CD4-positive, alpha-beta T cell treated with Interleukin-17A for 1 hour (primary cell): ENCODE measurements at places on chromosomes 7 and 10.
A peak's percentile ranks its signal among the peaks of the same experiment; 100 is the strongest.

DNA sequence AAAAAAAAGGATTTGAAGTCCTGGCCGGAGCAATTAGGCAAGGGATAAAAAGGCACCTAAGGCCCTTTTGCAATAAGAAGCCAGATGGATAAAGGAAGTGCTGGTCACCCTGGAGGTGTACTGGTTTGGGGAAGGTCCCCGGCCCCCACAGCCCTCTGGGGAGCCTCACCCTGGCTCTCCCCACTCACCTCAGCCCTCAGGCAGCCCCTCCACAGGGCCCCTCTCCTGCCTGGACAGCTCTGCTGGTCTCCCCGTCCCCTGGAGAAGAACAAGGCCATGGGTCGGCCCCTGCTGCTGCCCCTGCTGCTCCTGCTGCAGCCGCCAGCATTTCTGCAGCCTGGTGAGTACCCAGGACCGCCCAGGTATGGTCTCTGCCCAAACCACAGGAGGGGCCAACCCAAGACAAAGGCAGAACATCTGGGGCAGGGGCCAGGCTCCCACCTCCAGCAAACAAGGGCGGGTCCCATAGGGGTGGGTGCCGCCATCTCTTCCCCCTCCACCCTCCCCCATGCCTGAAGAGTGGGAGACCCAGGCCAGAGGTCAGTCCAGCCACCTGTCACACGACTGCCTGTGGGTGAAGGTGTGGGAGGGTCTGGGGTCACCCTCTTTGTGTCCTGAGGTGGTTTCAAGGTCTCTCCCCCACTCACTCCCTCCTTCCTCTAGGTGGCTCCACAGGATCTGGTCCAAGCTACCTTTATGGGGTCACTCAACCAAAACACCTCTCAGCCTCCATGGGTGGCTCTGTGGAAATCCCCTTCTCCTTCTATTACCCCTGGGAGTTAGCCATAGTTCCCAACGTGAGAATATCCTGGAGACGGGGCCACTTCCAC, at the start of gene PILRB:
PILRB (plus strand) TSS at position 91 of the 830 bp plus-strand sequence; CDS start at position 277, 186 bp downstream.
- DNase-seq = no peak

DNA sequence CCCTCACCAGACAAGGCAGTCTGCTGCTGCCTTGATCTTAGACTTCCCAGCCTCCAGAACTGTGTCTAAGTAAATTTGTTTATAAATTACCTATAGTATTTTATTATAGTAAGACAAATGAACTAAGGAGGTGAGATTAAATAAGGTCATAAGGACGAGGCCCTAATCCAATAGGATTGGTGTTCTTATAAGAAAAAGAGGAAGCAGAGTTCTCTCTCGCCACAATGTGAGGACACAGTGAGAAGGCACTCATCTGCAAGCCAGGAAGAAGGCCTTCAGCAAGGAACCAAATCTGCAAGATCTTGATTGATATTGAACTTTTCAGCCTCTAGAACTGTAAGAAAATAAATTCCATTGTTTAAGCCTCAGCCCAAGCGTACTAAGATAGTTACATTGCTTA, 6.1 kb upstream of the ZNF438 start:
- no peak for DNase-seq

DNA sequence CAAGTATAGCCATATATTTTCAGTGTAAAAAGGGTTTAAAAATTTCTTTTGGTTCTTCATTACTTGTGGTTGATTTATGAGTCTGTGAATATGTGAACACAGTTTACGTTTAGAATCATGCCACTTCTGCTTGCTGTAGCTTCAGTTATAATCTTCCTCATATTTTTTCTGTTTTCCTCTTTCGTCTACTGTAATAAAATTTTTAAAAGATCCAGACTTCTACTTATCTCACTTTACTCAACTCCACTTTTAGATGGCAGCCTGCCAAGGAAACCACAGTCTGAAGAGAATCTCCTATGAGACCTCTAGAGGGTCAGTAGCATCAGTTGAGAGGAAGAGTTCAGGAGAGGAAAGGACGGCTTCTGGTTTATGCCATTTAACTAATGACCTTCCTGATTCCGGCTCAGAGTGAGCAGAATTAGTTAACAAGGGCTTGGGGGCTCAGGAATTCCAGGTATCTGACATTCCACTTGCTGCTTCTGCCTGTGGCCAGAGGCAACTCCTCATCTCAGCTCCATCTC, 21.4 kb downstream of the CREB5 start:
- DNase-seq = no peak

DNA sequence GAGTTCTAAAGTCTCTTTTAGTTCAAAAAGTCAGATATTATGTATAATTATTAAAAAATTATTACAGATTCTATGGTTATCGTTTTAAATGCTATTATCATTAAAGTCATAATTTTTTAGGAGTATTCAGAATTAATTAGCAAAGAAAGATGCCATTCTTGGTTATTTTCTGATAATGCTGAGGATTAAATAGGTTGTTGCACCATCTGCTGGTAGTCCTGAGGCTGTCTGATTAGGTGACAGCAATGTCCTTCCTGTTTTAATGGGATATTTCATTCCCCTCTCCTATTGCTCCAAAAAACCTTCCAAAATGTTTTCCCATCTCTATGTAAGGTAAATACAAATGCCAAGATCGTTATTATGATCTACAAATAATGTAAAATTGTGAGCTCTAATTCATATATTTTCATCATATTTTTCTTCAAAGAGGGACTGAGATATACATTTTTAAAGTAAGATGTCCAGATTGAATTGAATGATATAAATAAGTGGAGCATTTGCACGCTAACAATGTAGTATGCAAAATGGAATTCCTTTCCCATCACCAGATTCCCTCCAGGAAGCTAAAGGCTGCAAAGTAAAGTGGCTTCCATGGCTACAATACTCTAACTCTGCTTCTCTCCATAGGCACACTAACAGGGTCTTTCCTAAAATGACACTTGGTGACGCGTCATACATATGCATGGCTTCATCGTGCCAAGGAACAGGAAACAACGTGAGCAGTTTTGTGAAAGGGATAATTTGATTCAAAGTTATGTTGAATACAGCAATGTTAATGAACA, 58.8 kb upstream of the AKR1E2 start:
- DNase-seq = peak; percentile 43

DNA sequence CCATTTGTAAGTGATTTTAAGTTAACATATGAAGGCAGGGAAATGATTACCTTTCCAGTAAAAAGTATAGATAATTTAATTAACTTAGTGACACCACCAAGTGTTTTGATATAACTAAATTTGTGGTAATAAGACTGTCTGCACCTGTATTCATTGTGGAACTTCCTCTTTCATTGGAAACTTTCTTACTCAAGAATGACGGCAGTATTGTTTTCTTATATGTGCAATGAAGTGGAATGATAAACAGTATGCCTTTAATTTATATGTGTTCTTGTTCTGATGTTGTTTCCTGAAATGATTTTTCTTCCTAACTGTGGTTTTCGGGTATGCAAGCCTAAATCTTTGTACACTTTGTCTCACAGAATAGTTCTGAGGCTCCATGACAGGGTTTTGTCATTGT, 46.4 kb downstream of the CASD1 start:
- DNase-seq = no peak

DNA sequence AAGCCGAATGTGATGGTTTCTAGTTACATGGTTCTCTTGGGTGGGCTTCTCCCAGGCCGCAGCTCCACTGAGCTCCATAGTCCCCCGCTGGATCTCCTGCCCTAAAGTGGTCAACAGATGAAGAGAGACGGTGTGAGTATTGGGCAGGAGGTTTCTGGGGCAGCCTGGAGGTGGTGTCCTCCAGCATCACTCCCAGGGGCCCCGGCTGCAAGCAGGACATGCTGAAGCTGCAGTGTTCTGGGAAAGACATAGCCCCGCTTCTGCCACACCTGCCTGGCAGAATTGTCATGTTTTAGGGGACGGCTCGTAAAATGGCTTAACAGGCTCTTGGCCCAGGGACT, 40.4 kb downstream of the CALML3 start:
- DNase-seq = no peak

DNA sequence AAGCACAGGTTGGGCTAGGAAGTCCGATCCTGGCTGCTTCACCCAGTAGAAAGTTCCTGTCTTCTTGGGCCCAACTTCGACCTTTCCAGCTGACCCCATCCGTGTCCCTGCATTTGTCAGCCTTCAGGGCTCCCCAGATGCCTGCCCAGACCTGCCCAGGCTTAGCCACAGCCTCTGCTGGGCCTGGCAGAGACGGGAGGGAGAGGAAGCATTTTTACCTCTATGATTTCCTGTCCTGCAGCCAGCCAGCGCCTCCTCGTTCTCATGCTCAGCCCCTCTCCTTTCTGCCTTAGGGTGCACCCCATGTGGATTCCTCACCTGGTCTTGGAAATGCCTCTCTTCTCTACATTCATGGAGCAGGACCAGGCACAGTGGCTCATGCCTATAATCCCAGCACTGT, 3.7 kb downstream of the METTL27 start:
- DNase-seq = no peak

- DNase-seq = no peak
Measured at GRCh38 chr10:58457761-58458616, 54.7 kb upstream of the BICC1 start.

DNA sequence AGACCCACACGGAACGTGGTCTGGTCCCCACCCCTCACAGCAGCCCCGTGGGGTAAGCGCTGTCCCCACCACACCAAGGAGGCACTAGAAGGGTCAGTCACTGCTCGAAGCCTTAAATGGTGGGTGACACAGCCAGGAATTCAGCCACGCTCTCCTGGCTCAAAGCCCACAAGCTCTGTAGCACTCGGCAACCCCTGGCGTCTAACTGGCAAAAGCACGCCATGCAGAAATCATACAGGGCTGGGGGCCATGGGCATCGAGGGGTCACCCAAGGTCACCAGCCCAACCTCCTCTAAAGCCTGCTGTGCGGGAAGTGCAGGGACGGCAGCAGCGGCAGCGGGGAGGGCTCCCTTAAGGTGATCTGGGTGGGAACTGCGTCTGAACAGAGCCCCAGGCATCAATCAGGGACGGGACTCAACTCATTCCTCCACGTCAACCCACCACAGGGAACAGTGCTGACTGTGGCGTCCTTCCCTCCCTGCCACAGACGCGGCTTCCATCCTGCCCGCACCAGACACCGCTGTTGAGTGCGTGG, 7.8 kb downstream of the GPER1 start:
- no peak for DNase-seq

GRCh38 chr7:26216049-26216448, 14.5 kb downstream of the CBX3 start:
- no peak for DNase-seq

DNA sequence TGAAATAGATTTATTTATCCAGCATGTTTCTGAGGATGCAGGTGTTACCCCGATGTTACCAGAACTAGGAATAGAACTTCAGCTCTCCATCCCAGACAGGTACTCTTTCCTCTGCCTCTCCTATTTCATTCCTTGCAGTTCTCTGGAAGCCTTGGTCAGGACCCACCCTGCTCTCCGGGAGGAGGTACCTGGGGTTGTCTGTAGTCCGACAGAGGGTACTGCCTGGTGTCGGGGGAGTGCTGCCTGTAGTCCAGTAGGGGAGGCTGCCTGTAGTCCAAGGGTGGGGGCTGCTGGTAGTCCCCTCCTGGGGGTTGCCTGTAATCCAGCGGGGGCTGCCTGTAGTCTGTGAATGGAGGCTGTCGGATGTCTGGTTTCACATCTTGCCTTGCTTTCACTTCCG, 328.4 kb downstream of the PHTF2 start:
- DNase-seq = no peak

GRCh38 chr7:69625238-69625637, 27.0 kb downstream of the AUTS2 start:
- DNase-seq = no peak

DNA sequence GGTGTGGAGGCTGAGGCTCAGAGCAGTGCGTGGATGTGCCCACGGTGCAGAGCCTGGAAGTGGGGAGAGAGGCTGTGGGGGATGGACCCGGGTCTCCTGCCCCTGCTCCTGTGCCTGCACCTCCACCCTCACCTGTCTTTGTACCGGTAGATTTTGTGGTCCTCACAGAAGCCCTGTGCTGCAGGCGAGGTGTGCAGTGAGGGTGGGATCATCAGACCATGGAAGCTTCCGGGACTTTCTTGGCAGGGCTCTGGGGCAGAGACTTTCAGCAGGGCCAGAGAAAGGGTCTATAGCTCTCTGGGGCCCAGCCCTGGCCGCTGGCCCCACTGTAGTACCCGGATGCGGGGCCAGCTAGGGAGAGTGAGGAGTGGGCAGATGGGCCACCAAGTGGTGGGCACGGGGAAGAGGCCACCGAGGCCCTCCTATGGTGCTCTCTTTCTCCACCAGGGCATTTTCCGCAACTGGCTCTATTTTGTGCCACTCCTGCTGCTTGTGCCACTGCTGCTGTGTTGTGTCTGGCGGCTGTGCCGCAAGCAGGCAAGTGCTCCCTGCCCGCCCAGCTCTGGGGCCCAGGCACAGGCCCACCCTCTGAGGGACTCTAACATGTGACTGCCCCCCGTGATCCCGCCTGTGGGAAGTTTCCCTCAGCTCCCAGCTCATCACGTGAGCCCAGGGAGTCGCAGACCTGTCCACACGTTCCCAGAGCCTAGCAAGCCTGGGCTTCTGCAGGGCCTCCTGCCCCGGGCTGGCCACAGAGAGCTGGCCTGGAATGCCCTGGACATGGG, 22.1 kb downstream of the ANTXRL start:
- DNase-seq = no peak

GRCh38 chr7:83947260-83947659, 247.3 kb downstream of the SEMA3A start:
- no peak for DNase-seq

- no peak for DNase-seq
Measured at GRCh38 chr7:138374119-138374693, 85.9 kb upstream of the TRIM24 start.

GRCh38 chr7:150398108-150398964, 19.2 kb downstream of the ZNF775 start:
- no peak for DNase-seq

DNA sequence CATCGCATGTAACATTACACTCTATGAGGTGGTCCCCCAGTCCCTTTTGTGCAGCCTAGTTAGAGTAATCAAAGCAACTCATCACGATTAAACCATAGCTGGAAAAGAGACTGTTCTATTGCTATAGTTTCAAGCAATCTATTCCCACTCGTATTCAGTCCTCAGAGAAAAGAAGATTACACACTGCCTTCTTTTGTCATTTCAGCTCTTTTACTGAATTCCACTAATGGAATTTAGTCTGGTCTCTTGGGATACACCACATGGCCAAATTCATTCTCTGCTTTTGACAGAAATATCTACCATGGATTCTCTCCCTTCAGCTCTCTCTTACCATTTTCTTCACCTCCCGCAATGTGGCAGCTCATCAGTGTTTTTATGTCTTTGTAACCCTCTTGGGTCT, 108.9 kb upstream of the HDAC9 start:
- DNase-seq = no peak

DNA sequence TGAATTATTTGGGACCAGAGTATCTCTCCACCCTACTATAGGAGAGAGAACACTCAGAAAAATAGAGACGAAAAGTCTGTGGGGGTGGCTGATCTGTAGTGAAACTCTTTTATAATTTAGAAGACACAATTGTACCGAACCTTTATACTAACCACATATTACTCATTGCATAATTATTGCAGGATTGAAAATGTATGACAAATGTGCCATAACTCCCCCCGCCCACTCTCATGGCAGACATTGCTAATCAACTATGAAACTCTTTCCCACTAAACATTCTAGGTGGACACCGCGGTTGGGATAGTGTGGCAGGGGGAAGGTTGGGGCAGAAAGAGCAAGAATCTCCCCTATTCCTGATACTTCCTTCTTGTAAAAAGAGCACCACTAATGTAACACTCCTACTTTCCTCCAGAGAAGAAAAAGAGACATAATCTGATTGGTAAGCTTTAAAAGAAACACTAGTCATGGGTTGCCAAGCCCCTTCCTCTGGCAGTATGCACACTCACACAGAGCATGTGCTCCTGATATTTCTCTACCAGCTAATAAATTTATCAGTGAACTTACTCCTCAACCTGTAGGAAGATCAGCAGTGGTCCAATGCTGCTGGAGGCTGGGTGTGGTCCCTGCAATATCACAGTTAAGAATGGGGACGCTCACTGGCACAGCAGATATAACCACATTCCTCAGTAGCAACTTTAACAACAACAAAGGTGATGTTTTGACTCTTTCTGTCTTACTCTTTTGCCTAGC, 18.7 kb upstream of the ARID5B start:
- no peak for DNase-seq
